PC-3 (cell line): ENCODE measurements at places on chromosomes 2 and 18.

DNA sequence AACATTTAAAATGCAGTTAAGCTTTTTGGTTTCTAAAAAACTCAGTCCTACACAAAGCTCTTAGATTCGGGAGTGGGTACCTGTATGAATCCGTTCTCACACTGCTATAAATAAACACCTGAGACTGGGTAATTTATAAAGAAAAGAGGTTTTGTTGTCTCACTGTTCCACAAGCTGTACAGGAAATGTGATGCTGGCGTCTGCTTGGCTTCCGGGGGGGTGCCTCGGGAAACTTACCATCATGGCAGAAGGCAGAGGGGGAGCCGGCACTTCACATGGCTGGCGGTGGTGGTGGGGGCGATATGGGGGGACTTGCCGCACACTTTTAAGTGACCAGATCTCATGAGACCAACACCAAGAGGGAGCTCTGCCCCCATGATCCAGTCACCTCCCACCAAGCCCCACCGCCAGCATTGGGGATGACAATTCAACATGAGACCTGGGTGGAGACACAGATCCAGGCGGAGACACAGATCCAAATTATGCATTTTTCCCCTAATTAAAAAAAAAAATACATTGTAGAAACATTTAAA is 222.5 kb downstream of the GBX2 start:
- no peak overlapping the region for H3K4me3 ChIP-seq
- H3K27me3 ChIP-seq = no peaks in the 10 kb centered on the region
- DNase-seq = no peak

DNA sequence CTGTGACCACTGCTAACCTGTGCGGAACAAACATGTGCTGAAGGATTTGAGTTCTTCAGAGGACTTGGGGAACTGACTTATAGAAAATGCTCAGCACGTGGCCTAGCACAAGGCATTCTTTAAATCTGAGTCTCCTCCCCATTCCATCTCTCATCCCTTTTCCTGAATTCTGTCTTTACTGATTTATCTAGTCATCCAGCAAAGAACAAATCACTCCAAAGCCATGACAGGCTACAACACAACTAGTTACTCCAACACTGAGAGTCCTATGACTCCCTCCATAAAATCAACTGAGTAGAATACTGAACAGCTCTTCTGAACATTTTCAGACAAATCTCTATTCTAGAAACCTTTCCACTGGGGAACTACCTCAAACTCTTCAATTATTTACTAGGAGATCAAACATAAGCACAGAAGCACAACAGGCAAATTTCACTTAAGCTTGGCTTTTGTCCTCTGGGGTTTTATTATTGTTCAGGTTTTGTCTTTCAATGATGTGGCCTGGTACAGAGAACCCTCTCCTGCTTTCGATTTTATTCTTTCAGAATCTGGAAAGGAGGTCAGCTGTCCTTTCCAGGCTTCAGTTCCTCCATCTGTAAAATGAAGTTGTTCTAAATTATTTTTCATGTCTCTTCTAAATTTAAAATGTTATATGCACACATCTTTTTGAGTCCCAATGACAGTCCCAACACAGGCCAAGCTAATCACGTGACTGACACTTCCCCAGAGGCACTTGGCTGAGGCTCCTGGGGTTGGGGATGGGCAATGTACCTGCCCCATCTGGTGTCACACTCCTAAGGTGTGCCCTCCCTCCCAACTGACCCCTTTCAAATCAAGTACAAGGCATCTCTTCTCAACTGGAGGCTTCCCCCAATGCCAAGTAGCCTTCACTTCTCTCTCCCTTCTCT is 31.8 kb downstream of the RNU4ATAC start:
- H3K4me3 ChIP-seq = no peak overlapping the region
- H3K4me1 ChIP-seq = 0 out of 2 replicates have a peak, but pooled peaks cover 3% of the 10 kb centered on the region
- no peak for DNase-seq
- no peaks in the 10 kb centered on the region for H3K27me3 ChIP-seq

- H3K4me1 ChIP-seq = peaks cover 34% of the 10 kb centered on the region
- no peaks in the 10 kb centered on the region for H3K27me3 ChIP-seq
- H3K4me3 ChIP-seq = no peak overlapping the region
- peak; percentile 82 for DNase-seq
These were observed 54.8 kb downstream of the SEMA4F start for GRCh38 chr2:74708883-74709282.

- peaks cover 65% of the 10 kb centered on the region for H3K27me3 ChIP-seq
- no peaks in the 10 kb centered on the region for H3K36me3 ChIP-seq
- no peaks in the 10 kb centered on the region for H3K4me1 ChIP-seq
- H3K4me3 ChIP-seq = no peak overlapping the region
- DNase-seq = no peak
These were observed 13.9 kb downstream of the LRP2 start for GRCh38 chr2:169348321-169349024.

GRCh38 chr2:85524336-85524908 is 14.5 kb upstream of the MAT2A start:
- H3K4me1 ChIP-seq = 0 out of 2 replicates have a peak, but pooled peaks cover 5% of the 10 kb centered on the region
- no peak overlapping the region for H3K27ac ChIP-seq
- H3K4me3 ChIP-seq = no peak overlapping the region
- no peaks in the 10 kb centered on the region for H3K36me3 ChIP-seq
- no peak for DNase-seq
- H3K27me3 ChIP-seq = no peaks in the 10 kb centered on the region

GRCh38 chr2:39023649-39024048 is 97.2 kb downstream of the SOS1 start:
- no peaks in the 10 kb centered on the region; the same call in 1 of the 2 replicates for H3K36me3 ChIP-seq
- no peaks in the 10 kb centered on the region for H3K27me3 ChIP-seq
- H3K4me3 ChIP-seq = no peak overlapping the region
